ENCODE measurements at places on chromosomes 6 and 20.

DNA sequence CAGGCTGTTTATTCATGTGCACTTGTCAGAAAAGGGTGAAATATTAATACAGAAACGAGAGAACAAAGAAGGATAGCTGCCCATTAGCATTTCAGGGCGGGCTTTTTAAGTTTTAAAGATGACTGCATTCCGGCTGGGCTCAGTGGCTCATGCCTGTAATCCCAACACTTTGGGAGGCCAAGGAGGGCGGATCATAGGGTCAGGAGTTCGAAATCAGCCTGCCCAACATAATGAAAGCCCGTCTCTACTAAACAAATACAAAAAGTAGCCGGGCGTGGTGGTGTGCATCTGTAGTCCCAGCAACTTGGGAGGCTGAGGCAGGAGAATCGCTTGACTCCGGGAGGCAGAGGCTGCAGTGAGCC, 130.5 kb downstream of the HFE start:
- DNase-seq: peak; percentile 81

DNA sequence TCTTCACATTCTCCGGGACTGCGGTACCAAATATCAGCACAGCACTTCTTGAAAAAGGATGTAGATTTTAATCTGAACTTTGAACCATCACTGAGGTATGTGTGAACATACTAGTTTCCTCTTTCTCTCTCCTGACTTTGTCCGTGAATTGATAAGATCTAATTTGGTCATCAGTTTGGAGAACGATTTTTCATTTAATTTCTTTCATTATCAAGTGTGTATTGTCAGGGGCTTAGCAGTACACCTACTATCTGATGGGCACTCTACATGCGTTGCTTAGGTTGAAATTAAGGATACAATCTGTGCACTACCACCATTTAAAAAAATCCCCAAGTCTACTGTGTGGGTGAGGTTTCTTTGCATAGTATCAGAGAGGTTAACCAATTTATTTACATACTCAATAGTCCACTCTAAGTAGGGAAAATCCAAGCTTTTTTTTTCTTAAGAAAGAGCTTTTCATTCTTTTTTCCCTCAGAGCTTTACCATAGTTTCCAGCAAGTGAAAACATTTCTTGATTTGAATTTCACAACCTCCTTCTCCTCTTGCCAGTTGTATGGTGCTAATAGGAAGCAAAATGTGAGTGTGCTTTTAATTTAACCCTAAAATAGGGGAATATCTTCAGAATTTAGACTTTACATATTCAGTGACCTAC, 105.4 kb upstream of the ESR1 start:
- DNase-seq: no peak

GRCh38 chr20:35902545-35902941, 51.8 kb downstream of the SCAND1 start:
- DNase-seq: peak; percentile 65

DNA sequence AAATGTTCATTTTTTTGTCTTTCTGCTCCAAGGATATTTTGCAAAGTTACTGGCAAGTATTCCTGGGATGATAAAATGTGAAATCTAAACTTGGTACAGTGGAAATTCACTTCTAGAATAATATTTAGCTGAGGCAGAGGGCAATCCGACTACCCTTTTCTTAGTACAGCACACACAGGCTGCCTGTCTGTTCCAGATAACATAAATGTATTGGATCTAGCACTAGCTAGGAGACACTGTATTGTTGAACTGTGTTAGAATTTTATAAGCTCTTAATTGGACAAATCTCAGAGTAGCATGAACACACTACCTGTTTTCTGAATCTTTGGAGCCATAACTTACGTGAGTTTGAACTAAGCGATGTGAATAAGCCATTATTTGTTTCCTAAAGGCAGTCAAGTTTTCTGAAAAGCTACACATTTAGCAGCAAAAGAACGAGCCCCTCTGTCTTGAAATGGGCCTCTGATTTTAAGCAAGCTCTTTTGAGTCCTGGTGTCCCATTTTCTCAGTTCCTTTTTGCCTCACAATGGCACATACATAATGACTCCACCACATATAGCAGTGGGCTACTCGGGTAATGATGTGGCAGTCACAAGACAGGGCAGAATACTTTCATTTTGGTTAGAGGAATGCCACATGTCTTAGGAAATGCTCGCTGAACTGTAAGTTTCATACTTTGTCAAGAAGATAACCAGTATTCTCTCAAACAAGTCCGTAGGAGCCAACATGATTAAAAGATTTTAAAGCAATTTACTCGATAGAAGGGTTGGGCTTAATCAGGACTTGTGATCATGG, 116.5 kb upstream of the ESR1 start:
- peak; percentile 23 for DNase-seq

DNA sequence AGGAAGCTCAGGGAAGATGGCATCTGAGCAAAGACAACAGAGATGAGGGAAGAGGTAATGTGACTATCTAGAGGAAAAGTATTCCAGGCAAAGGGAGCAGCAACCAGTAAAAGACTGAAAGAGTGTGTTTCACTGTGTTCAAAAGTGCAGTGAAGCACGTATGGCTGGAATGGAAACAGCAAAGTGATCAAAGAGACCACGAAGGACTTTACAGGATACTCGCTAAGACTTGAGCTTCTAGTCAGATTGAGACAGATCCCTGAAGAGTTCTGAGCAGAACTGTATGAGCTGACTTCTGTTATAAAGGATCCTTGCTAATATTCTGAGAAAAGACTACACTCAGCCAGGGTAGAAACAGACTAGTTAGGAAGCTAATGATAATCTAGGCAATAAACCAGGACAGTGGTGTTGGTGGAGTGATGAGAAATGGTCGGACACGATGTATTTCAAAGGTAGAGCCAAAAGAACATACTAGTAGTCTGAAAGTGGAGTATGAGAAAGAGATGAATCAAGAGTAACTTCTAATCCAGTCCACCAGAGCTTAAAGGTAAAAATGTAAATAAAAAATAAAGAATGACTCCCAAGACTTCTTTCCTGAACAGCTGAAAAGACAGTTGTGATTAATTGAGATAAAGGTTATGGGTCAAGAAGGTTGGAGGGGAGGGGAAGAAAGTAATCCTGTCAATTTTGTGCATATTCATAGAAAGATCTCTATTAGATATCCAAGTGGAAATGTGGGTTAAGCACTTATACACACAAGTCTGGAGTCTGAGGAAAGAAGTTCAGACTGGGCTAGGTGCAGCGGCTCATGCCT, 14.2 kb downstream of the SEC63 start:
- DNase-seq: no peak

DNA sequence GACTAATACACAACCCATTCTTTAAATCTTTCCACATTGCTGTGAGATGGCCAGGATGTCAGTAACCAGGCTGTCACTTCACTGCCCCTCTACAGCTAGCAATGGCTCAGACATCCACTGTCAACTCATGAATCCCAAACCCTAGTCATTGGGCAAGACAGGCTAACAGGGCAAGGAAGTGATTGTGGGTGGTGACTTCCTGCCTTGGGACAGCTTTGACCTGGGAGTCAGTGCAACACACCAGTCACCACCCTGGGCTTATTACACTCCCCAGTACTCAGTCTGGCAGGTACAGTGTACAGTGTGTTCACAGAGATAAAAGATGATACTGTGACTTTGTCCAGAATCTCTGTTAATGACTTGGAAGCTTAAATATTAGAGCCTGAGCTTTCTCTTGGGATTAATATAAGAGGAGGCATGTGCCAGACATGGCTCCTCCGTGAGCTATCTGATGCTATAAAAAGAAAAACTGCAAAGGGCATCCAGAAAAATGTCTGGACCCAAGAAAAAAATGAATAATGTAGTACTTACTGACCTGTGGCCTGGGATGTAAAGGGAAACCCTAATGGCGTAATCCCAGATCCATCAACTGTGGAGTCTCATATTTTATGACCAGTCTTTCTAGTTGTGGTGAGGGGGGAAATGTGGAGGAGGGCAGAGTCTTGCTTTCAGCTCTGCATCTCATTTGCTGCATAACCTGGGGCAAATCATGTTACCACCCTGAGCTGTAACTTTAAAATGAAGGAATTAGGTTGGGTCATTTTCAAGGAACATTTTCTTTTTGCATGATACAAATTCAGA, 244.4 kb downstream of the SLC24A3 start:
- peak; percentile 25 for DNase-seq

- no peak for DNase-seq
These were observed 64.6 kb upstream of the GMDS start for GRCh38 chr6:2310042-2310441.

DNA sequence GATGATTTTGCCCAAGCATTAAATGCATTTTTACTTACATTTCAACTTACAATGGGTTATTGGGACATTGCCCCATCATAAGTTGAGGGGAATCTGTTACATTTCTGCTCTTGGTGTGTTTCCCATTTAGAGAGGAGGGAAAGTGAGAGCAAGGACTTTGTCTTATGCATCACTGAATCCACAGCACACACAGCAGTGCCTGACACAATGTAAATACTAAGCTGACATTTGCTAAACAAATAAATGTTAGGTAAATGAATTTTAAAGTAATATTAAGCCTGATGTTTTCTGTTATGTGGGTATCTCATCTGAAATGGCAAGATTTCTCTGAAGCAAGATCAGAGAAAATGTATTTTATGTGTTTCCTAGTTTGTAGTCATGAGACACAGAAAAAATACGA, 143.6 kb upstream of the STXBP5 start:
- DNase-seq: no peak

DNA sequence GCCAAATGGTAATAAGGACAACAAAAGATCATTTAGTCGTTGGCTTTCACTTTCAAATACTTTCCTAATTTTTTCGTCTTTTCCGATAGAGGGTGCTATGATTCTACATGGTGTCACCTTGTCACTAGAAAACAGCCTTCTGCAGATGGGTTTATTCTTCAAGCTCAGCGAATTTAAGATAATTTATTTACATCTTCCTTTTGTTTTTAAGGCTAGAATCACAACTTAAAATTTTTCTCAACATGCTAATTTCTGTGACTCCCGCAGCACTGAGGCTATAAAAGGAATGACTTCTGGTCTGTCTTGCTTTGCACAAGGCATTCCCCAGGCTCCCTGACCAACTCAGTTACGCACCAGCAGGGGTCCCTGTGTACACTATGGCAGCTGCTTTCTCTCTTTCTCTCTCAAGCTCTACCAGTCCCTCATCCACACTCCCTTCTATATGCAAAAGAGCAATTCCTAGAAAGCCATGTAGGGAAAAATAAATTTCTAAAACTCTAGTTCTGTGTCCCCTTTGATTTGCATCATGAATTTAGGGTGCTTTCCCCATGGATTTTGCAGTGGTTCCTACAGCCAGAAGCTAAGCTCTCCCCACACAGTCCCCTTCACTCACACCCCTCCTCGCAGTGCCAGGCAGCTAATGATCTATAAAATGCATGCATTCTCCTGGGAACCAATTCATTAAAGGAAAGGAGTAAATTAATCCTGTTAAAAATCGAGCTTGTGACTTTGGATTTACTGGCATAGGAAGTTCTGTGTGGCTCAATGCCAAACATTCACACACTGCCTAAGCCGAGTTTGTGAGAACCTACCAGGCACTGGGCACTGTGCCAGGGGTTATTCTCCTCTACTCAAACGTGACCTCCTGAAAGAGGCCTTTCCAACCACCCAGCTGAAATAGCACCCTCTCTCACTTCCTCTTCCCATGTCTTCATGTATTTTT, 74.5 kb downstream of the DCDC2 start:
- DNase-seq: peak; percentile 88

DNA sequence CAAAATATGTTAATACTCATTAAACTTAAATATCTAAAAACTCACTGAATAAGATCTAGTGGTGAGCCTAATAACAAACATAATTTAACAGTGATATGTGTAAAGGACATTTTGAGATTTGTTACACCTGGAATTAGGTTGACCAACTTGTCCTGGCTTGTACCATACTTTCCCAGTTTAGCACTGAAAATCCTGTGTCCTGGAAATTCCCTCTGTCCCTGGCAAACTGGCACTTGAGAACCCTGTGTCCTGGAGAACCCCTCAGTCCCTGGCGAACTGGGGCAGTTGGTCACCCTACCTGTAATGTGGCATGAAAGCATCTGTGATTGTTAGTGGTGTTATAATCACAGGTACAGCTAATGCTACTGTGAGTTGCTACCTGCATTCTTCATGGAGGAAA, 6.9 kb upstream of the PRND start:
- no peak for DNase-seq

- DNase-seq: peak; percentile 74
These were observed 2.1 kb downstream of the PTPRT start for GRCh38 chr20:43187476-43188233.

DNA sequence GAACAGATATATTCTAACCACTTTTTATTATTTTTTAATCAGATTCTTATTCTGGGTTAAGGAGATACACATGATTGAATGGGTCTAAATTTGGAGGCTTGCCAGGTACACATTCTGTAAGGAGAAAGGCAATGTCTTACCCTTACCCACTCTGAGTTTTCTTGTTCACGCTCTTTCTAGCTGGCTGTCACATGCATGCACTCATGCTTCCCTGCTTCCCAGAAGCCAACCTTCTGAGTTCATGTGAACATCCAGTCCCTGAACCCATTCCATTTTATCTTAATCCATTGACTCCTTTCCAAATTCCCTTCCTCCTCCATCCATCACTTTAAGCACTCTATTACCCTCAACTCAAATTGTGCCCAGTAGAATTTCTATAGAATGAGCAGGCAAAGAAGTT, 17.5 kb upstream of the MOCS1 start:
- DNase-seq: no peak

GRCh38 chr20:60142587-60142986, 184.4 kb downstream of the CDH26 start:
- no peak for DNase-seq

DNA sequence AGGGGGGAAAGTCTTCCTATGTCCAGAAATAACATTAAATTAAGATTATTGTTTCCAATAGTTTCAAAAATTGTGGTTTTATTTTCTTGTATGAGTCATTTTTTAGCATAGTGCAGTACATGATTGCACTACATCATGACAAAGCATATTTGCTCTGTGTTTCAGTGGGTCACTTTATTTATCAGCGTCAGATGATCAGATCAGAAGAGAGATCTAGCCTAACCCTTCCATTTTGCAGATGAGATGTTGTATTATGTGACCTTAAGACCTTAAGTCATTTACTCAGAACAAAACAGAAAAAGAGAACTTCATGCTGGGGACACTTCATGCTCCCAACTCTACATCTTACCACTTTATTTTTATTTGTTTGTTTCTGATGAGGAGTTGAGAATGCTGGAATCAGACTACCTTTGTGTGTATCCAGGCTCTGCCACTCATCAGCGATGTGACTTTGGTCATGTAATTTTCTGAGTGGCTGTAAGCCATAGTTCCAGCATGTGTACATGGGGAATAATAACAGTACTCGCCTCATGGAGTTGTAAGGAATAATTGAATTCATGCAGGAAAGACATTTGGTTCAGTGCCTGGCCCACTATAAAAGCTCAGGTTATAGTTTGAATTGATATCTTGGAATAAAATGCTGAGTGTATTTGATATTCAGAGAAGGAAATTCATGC, 13.5 kb downstream of the EYA4 start:
- DNase-seq: peak; percentile 30

GRCh38 chr20:21353236-21353635, 44.1 kb downstream of the NKX2-4 start:
- DNase-seq: no peak

Measured in hematopoietic multipotent progenitor cell treated with erythropoietin and hydrocortisone succinate and interleukin-3 and kit ligand, for 6 days (in vitro differentiated cells).